ENCODE measurements at places on chromosomes 11 and 22. TPM values are rescaled to one million over a fixed set of nuclear protein-coding genes. Genes with fewer than 3 reads are reported as not detected.

Gene CHRDL2
- 0.67 TPM for total RNA-seq

Gene NXPE2
- total RNA-seq: not detected

GRCh38 chr11:14232652-14233051 lies 126.3 kb downstream of the RRAS2 start:
- DNase-seq: no peak

Gene CCDC73
- total RNA-seq: not detected

- DNase-seq: no peak
Observed at GRCh38 chr11:41237382-41237781, 222.1 kb downstream of the LRRC4C start.

Gene DGAT2
- 337 TPM for total RNA-seq

DNA sequence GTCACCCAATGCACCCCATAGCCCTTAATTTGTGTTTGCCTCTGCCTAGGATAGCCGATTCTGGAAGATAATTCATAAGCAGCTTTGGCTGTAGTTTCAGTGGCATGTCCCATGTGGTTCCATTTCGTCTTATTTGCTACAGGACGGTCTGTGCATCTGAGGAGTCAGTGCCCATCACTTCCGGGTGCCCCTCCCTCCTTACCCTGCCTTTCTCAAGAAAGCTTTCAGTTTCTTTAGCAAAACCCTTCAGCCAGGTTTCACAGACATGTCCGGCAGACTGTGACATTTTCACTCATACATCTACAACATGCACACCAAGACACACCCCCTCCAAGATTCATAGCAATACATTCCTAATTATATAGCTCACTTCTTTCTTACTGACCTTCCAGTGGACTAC lies 14.3 kb downstream of the TP53AIP1 start:
- no peak for DNase-seq

- DNase-seq: no peak
Observed at GRCh38 chr11:81886406-81887075, 847.1 kb downstream of the FAM181B start.

- no peak for DNase-seq
Observed at GRCh38 chr11:39247570-39248137, 2211.8 kb downstream of the LRRC4C start.

DNA sequence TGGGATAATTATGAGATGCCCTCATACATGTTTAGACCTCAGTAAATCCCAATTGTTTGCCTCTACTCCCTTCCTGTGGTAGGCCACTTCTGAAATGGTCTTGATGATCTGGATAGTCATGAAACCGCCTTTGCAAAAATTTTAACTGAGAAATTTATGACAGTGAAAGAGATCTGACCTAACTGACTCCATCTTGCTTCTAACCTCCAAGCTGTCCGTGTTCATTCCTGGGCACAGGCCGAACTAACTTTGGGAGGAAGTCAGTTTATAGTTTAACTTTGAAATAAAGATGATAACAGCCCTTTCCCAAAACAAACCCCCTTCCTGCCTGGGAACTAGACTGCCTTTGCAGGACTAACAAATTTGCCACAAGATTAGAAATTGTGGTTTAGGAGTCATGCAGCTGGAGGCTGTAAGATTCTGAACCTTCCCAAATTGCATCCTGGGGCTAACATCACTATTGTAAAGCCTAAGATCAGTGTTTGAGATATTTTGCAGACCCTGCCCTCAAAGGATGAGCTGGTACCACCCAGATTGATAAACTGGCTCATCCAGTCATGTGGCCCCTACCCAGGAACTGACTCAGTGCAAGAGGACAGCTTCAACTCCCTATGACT lies 19.9 kb upstream of the CTR9 start:
- no peak for DNase-seq
